ENCODE measurements at places on chromosomes 13 and 19.

- DNase-seq, result no peak
These were observed 5.9 kb downstream of the RAB8A start for GRCh38 chr19:16117594-16118033.

DNA sequence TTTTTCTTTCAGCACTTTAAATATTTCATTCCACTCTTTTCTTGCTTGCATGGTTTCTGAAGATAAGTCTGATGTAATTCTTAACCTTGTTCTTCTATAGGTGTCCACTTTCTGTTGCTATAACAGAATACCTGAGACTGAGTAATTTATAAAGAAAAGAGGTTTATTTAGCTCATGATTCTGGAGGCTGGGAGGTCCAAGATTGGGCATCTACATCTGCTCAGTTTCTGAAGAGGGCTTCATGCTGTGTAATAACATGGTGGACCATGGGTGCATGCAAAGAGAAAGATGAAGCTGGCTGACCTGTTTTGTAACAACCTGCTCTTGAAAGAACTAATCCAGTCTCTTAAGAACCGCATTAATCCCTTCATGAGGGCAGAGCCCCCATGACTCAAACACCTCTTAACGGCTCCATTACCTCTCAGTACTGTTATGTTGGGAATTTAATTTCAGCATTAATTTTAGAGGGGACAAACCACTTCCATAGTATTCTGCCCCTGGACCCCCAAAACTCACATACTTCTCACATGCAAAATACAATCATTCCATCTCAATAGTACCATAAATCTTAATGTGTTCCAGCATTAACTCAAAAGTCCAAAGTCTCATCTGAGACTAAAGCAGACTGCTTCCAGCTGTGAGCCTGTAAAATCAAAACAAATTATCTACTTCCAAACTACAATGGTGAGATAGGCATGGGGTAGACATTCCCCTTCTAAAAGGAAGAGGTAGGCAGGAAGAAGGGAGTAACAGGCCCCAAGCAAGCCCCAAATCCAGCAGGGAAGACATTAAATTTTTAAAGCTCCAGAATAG is 9.6 kb upstream of the FGF9 start:
- no peak for DNase-seq

GRCh38 chr19:6750062-6750461 is 10.6 kb downstream of the TRIP10 start:
- DNase-seq, result no peak

DNA sequence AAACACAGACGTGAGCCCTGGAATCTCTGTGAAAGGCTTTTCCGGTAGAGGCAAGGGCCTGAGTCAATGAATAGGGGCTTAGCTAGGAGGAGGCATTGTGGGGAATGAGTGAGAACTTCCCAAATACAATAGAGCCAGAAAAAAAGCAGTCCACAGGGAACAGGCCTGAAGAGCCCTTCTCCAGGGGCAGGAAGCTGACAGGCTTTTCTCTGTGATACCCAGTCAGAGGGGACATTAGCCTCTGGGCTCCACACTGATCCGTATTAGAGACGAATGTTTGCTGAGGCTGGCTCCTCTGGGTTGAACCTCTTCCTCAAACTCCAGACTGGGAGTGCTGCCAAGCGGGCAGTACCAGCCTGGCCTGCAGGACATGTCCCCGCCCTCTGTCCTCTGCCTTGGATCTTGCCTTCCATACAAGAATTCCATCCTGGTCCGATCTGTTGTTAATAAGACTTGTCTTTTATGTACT is 2.3 kb downstream of the DHRS12 start:
- DNase-seq, result peak; percentile 87

DNA sequence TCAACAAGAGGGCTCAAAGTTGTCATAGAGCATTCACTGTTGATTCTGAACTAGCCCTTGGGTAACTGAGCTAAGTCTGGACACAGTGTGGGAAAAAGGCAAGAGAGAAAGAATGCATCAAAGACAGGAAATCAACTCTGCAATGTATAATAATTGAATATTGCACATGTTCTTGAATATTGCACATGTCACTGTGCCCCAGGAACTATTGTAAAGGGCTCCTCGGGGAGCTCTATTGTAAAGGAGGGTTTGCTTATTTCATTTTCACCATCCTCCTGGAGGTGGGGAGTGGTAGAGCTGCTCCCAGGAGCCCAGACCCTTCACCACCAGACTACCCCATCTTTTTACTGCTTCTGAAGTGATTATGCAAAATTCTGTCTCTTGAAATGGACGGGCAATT is 44.4 kb upstream of the ITM2B start:
- DNase-seq, result no peak

- DNase-seq, result no peak
These were observed 25.0 kb downstream of the RFC3 start for GRCh38 chr13:33842986-33843385.

DNA sequence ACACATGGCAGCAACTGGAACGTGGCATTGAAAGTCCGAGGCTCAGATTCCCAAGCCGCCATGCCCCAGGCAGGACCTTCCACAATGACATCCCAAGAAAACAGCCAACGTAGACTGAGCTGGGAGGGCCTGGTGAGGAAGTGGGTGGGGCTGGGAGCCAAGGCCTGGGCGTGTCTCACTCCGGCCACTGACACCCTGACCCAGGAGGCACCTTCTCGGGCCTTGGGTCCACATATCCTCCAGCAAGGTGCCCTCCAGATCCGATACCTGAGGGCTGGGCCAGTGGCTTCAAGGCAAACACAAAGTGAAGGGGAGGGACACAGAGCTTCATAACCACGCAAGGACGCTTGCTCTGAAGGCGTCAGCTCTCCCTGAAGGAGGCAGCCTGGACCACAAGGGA is 43.0 kb downstream of the RAB20 start:
- DNase-seq, result no peak

GRCh38 chr13:80666782-80667552 is 326.0 kb upstream of the SPRY2 start:
- DNase-seq, result no peak

DNA sequence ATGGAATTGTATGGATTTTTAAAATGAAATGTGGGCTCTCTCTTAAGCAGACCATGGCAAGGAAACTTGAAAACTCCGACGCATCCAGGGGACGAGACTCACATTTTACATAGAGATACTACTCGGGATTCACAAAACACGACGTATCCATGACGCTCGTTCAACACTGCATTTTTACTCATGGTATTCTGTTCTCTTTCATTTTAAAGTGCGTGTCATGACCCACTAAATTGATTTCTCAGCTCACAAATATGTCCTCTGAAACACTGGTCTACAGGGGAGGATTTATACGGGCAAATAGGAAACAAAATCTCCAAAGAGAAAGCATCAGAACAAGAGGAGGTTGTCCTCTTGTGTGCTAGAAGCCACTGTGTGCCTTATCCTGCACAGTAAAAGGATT is 523.5 kb downstream of the MYO16 start:
- DNase-seq, result no peak

- DNase-seq, result peak; percentile 43
These were observed 225.3 kb upstream of the SERP2 start for GRCh38 chr13:44148159-44148914.

GRCh38 chr13:101258071-101258470 is 158.2 kb downstream of the NALCN start:
- no peak for DNase-seq

GRCh38 chr19:1854542-1855039 is 6.3 kb upstream of the REXO1 start:
- DNase-seq, result no peak

DNA sequence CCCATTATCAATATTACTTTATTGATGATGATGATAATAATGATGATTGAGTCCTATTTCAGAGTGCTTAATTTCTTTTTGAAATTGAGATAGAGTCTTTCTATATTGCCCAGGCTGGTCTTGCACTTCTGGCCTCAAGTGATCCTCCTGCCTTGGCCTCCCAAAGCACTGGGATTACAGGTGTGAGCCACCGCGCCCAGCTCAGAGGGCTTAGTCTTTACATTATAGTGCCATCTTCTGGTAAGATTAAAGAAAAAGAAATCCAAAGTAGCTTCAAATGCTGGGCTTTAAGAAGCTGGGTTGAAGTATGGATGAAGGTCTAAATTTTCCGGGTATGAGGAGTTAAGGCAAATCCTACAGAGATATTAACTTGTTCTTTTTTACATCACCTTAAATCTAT is 3.4 kb upstream of the ZNF333 start:
- no peak for DNase-seq

GRCh38 chr13:110571896-110572777 is 10.6 kb upstream of the RAB20 start:
- DNase-seq, result no peak

- no peak for DNase-seq
These were observed 131.4 kb downstream of the TNFRSF19 start for GRCh38 chr13:23701636-23702035.

DNA sequence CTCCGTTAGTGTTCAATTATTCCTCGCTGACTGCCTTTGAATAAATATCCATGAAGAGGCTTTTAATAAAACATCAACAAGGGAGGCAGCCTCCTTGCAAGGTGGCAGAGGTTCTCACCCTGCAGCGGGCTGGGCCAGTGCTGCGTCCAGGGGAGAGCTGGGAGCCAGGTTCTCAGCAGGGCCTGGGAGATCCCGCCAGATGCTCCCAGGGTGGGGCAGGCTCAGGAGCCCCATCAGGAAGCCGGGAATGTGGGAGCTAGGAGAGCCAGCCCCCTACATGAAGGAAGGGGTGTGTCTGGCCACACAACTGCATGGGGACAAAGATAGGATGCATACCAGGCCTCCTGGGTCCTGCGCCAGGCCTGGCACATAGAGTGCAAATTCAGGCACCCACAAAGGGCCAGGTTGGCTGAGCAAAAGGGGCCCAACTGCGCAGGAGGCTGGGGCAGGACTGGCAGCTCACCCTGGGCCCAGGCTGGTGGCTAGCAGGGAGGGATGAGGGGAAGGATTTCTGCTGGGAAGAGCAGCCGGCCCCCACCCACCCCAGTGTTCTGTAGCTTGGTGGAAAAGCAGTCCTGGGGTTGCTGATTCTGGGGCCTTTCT is 22.8 kb downstream of the VSTM2B start:
- no peak for DNase-seq

- no peak for DNase-seq
These were observed 215.4 kb upstream of the IRS2 start for GRCh38 chr13:110001670-110002275.

DNA sequence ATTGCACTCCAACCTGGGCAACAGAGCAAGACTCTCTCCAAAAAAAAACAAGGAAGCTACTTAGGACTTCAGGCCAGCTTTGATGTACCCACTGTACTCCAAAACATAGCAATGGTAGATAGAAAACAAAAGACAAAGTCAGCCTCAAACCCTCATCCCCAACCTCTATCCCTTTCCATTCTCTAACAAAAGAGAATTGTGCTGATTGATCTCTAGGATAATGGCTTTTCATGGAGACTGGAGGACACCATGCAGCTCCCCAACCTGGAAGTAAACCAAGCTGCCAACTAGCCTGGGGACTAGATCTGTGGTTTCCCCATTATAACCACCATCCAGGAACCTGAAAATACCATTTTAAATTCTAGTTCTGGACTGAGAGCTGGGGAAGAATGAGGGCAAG is 4.3 kb upstream of the ZDHHC20 start:
- peak; percentile 74 for DNase-seq

- no peak for DNase-seq
These were observed 24.1 kb downstream of the PBX4 start for GRCh38 chr19:19594381-19594780.

GRCh38 chr19:944171-944567 is 18.3 kb downstream of the ARID3A start:
- no peak for DNase-seq

GRCh38 chr13:47474839-47475238 is 526.2 kb downstream of the SUCLA2 start:
- DNase-seq, result no peak

DNA sequence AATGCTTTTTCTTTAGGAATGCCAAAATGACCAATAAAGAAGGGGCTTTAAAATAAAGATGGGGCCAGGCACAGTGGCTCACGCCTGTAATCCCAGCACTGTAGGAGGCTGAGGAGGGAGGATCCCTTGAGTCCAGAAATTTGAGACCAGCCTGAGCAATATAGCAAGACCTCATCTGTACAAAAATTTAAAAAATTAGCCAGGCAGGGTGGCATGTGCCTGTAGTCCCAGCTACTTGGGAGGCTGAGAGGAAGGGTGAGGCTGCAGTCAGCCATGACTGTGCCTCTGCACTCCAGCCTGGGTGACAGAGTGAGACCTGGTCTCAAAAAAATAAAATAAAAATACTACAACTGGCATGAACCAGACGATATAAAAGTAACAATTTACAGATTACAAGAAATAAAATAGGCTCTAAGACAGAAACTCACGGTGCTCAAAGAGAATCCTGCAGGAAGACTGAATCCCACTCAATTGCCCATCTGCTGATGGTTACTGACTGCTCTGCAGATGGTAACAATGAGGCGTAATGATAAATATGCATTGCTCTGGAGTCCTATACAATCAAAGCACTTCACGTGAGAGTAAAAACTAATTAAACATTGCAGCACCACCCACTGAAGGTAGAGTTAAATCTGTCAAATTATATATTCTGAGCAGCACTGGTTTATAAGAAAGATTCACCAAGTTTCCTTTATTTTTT is 93.2 kb downstream of the LHFPL6 start:
- no peak for DNase-seq

- DNase-seq, result no peak
These were observed 29.0 kb upstream of the CXCL17 start for GRCh38 chr19:42471554-42472249.

DNA sequence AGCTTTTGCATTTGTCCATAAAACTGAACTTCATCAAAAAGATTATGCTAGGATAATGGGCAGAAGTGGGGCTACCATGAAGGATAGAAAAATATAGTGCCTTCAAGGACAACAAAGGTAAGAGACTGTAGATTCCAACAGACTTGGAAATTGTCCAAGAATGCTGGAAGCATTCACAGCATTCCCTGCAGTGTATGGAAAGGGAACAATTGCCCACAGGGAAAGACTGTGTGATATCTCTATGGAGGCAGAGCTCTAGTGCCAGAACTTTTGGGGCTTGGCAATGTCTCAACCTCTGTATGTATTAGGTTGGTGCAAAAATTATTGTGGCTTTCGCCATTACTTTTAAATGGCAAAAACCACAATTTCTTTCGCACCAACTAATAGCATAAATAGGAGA is 1598.8 kb upstream of the MIR17HG start:
- no peak for DNase-seq

- peak; percentile 24 for DNase-seq
These were observed 427.9 kb downstream of the ZNF536 start for GRCh38 chr19:30799865-30800755.

GRCh38 chr13:37136187-37136586 is 30.7 kb upstream of the CSNK1A1L start:
- no peak for DNase-seq

- no peak for DNase-seq
These were observed 6.4 kb downstream of the LYL1 start for GRCh38 chr19:13095934-13096927.

DNA sequence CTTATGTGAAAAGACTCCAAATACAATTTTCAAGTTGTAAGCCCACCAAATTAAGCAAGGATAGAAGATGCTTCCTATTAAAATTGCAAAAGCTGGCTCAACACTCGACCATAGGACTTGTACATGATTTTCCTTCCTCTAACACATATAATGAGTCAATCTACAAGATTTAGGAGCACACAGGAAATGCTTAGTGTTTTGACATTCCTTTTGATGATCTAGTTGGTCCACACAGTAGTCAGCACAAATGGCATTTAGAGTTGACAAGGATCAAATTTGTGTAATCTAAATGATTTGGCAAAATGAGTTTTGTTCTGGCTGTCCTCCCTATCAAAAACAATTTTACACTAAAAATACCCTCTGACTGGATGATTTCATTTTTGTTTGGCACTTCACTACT is 340.2 kb downstream of the DIAPH3 start:
- no peak for DNase-seq

GRCh38 chr19:46299695-46300094 is 2.9 kb downstream of the HIF3A start:
- DNase-seq, result no peak

All from globus pallidus (tissue), 1 donor.